ENCODE measurements at places on chromosomes 3 and 15. TPM values are rescaled to one million over a fixed set of nuclear protein-coding genes. Genes with fewer than 3 reads are reported as not detected.

NGLY1 gene
- 37.2 TPM for polyA plus RNA-seq

DNA sequence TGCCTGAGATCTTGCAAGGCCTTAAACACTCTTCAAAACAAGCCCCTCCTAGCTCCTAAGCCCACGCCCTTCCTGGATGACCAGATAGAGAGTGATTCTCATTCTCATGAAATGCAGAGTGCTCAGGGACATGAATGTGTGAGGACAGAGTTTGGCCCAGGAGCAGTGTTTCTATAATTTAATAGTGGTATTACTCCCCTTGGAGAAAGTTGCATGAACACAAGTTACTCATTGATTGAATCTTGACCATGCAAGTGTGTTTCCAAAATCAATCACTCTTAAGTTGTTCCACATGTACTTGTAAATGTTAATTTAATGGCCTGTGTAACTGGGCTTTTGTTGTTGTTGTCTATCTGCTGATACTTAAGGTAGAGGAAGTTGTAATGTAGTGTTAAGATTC is 181.6 kb downstream of the ADAMTSL3 start:
- DNase-seq, result peak; percentile 23
- no peaks in the 10 kb centered on the region for H3K4me1 ChIP-seq
- H3K27ac ChIP-seq, result no peak overlapping the region
- H3K27me3 ChIP-seq, result no peaks in the 10 kb centered on the region
- H3K36me3 ChIP-seq, result no peaks in the 10 kb centered on the region
- no peak overlapping the region for H3K4me3 ChIP-seq

- no peaks in the 10 kb centered on the region for H3K36me3 ChIP-seq
- no peaks in the 10 kb centered on the region for H3K4me1 ChIP-seq
- no peak for DNase-seq
- H3K4me3 ChIP-seq, result no peak overlapping the region
- no peak overlapping the region for H3K27ac ChIP-seq
- no peaks in the 10 kb centered on the region for H3K27me3 ChIP-seq
These were observed 876.1 kb upstream of the CADM2 start for GRCh38 chr3:84082726-84083125.

DNA sequence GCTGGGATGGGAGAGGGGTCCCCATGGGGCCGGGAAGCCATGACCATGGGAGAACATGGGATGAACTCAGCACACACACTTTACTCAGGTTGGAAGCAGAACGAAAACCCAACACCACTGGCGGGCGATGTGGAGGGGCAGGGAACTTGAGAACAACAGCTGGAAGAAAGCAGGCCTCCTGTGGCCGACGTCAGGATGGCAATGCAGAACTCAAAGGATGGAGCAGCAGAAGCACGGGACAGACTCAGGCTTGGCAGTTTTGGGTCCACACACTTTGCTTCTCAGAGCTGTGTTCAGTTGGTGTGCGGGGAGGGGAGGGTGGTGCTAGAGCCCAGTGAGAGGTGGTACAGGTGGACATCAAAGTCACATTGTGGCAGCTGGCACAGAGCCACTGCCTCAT is 80.7 kb downstream of the SEC22A start:
- H3K27ac ChIP-seq, result no peak overlapping the region
- no peaks in the 10 kb centered on the region for H3K4me1 ChIP-seq
- peak; percentile 29 for DNase-seq
- H3K27me3 ChIP-seq, result no peaks in the 10 kb centered on the region
- peaks cover 3% of the 10 kb centered on the region for H3K36me3 ChIP-seq

- H3K27ac ChIP-seq, result no peak overlapping the region
- no peak overlapping the region for H3K4me3 ChIP-seq
- no peaks in the 10 kb centered on the region for H3K4me1 ChIP-seq
These were observed 8.6 kb upstream of the CTNNB1 start for GRCh38 chr3:41190509-41191284.

- H3K4me3 ChIP-seq, result no peak overlapping the region
- H3K4me1 ChIP-seq, result no peaks in the 10 kb centered on the region
- H3K27me3 ChIP-seq, result no peaks in the 10 kb centered on the region
- no peaks in the 10 kb centered on the region for H3K36me3 ChIP-seq
These were observed 23.4 kb upstream of the ACAP2 start for GRCh38 chr3:195466251-195466650.

GRCh38 chr3:127035677-127036076 is 52.8 kb downstream of the PLXNA1 start:
- H3K4me1 ChIP-seq, result no peaks in the 10 kb centered on the region
- peak; percentile 80 for DNase-seq
- H3K36me3 ChIP-seq, result peaks cover 36% of the 10 kb centered on the region
- H3K27me3 ChIP-seq, result no peaks in the 10 kb centered on the region
- no peak overlapping the region for H3K27ac ChIP-seq
- no peak overlapping the region for H3K4me3 ChIP-seq

HACL1 gene
- polyA plus RNA-seq, result 20.2 TPM

DNA sequence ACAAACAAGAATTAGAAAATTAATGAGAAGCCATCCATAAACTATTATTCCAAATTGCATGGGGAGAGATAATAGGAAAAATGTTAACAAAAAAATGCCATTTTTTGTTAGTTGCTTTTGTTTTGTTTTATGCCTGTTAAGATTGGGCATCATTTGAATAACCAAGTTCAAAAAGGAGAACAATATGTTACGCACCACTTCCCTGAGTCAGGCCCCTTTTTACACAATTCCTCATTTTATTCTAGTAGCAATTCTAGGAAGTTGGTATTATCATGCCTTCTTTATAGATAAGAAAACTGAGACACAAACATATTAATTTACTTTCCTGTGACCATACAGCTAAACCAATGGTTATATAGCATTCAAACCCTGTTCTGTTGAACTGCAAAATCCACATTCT is 736.9 kb upstream of the CCDC54 start:
- no peak overlapping the region for H3K4me3 ChIP-seq
- no peaks in the 10 kb centered on the region for H3K27me3 ChIP-seq
- DNase-seq, result no peak
- no peaks in the 10 kb centered on the region for H3K4me1 ChIP-seq
- H3K27ac ChIP-seq, result no peak overlapping the region
